Kidney glomerular epithelial cell (primary cell): ENCODE measurements at places on chromosomes 1 and 21.

GRCh38 chr1:235093013-235093695, 35.5 kb downstream of the TOMM20 start:
- no peak for DNase-seq

GRCh38 chr1:60923389-60924087, 158.8 kb upstream of the NFIA start:
- no peak for DNase-seq

DNA sequence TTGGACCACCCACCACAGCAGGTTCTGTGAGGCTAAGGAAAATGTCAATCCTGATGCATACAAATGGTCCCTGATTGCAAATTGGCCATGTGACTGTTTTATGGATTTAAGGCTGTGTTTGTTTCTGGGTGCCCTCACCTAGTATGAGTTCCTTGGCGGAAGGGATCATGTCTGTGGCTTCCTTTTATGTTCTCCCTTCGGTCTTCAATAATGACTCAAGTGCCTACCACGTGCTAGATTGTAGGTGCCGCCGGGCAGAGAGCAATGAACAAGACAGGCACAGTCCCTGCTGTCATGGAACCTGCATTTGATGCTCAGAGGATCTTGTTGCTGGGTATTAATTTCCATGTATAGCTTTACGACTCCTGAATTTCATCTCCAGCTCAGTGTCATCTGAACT, 9.8 kb upstream of the VWA5B1 start:
- no peak for DNase-seq

DNA sequence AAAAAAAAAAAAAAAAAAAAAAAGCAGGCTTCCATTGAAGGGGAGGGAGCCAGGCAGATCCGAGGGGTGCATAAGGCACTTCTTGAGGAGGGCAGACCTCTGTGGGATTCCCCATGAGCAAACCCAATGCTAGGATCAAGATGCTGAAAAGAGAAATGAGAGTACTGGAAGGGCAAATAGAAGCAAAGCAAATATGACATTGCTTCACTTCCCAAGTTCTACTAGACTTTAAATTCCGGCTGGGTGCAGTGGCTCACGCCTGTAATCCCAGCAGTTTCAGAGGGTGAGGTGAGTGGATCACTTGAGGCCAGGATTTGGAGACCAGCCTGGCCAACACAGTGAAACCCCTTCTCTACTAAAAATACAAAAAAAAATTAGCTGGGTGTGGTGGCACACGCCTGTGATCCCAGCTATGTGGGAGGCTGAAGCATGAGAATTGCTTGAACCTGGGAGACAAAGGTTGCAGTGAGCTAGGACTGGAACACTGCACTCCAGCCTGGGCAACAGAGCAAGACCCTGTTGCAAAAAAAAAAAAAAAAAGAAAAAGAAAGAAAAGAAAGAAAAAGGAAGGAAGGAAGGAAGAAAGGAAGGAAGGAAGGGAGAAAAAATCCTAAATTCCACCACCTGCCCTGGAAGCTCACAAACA, 23.1 kb upstream of the PALMD start:
- no peak for DNase-seq

GRCh38 chr1:3101124-3101939, 32.3 kb downstream of the PRDM16 start:
- DNase-seq = no peak

DNA sequence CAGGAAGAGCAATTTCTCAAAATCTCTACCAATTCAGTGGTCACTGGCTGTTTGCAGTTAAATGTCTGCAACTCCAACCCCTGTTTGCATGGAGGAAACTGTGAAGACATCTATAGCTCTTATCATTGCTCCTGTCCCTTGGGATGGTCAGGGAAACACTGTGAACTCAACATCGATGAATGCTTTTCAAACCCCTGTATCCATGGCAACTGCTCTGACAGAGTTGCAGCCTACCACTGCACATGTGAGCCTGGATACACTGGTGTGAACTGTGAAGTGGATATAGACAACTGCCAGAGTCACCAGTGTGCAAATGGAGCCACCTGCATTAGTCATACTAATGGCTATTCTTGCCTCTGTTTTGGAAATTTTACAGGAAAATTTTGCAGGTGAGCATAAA, 167.2 kb downstream of the CRB1 start:
- no peak for DNase-seq

- peak; percentile 60 for DNase-seq
Measured at GRCh38 chr1:238409932-238410331, 519.2 kb upstream of the ZP4 start.

- no peak for DNase-seq
Measured at GRCh38 chr1:167149793-167150491, 56.1 kb downstream of the STYXL2 start.

GRCh38 chr1:94989398-94989797, 62.5 kb upstream of the CNN3 start:
- no peak for DNase-seq

GRCh38 chr1:23196627-23197328, 20.5 kb downstream of the HTR1D start:
- peak; percentile 96 for DNase-seq

GRCh38 chr1:201396861-201397464, 2.2 kb downstream of the LAD1 start:
- peak; percentile 91 for DNase-seq

- peak; percentile 52 for DNase-seq
Measured at GRCh38 chr1:223844787-223845036, 1.0 kb downstream of the TP53BP2 start.

GRCh38 chr1:165861911-165862310, 34.5 kb downstream of the UCK2 start:
- no peak for DNase-seq

- no peak for DNase-seq
Measured at GRCh38 chr1:166927701-166928100, 47.6 kb downstream of the ILDR2 start.

- no peak for DNase-seq
Measured at GRCh38 chr1:91548376-91549040, 47.9 kb downstream of the CDC7 start.

- DNase-seq = no peak
Measured at GRCh38 chr1:156483397-156483796, 17.2 kb downstream of the MEF2D start.

DNA sequence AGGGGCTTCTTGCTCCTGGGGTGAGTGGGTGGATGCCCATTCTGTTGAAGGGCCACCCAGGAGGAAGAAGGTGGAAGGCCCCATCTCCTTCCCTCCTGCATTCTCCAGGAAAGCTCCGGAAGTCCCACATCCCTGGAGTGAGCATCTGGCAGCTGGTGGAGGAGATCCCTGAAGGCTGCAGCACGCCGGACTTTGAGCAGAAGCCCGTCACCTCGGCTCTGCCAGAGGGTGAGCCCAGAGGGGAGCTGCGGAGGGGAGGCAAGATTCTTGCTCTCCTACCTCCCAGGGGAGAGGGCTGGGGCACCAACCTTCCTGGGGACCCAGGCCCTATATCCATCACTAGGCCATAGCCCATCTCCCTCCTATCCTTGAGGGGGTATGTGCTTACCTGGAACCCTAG, 3.4 kb downstream of the IGFN1 start:
- no peak for DNase-seq

DNA sequence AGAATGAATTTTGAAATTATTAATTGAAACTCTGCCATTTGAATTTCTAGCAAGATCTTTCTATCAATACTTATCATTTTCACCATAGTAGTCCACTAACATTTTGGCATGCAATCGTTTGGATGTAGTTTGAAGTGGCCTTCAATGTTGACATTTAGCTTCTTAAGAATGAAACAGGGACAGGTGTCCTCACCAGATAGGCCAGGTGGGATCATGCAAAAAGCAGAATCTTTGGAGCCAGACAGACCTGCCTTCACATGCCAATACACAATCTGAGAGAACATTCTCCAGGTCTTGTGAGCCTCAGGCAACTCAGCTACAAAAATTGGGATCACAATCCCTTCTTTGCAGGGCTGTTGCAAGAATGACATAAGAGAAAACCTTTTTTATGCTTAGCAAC, 18.3 kb upstream of the HSPA13 start:
- DNase-seq = no peak

DNA sequence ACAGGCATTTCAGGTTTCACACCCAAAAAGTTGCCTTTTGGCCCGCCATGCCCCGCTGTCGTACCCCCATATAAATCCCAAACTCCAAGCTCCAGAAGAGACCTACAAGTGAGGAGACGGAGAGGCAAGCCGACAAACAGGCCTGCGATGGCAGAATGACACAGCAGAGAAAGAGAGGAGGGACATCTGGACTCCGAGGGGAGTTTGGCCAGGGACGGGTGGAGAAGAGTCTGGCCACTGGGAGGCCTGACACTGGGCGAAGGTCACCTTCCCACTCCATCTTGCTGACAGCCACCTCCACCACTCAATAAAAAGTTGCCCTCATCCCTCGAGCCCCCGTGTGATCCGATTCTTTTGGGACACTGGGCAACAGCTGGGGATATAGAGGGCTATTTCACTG, 1.9 kb upstream of the CFH start:
- DNase-seq = no peak

- no peak for DNase-seq
Measured at GRCh38 chr1:15075817-15076216, 77.7 kb upstream of the TMEM51 start.

- no peak for DNase-seq
Measured at GRCh38 chr1:20187813-20188454, 1.6 kb upstream of the PLA2G2C start.

GRCh38 chr21:26844258-26845065, 747 bp downstream of the ADAMTS1 start:
- DNase-seq = no peak

- no peak for DNase-seq
Measured at GRCh38 chr1:6218375-6219164, 12.7 kb downstream of the RNF207 start.

DNA sequence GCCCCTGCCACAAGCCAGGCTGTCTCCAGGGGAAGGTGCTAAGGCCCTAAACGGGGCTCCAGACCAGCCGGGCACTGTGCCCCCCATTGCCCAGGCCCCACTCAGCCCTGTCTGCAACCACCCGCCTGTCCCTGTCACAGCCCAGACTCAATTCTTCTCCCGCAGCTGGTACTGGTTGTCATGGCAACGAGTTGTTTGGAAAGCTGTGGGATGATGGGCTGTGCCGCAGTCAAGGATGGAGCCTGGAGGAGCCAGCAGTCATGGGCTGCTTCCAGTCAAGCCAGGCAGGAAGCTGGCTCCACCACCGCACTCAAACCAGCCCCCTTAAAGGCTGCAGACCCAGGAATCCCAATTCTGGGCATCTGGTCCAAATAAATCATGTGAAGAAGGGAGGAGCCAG, 4.2 kb downstream of the SPOCD1 start:
- DNase-seq = no peak

DNA sequence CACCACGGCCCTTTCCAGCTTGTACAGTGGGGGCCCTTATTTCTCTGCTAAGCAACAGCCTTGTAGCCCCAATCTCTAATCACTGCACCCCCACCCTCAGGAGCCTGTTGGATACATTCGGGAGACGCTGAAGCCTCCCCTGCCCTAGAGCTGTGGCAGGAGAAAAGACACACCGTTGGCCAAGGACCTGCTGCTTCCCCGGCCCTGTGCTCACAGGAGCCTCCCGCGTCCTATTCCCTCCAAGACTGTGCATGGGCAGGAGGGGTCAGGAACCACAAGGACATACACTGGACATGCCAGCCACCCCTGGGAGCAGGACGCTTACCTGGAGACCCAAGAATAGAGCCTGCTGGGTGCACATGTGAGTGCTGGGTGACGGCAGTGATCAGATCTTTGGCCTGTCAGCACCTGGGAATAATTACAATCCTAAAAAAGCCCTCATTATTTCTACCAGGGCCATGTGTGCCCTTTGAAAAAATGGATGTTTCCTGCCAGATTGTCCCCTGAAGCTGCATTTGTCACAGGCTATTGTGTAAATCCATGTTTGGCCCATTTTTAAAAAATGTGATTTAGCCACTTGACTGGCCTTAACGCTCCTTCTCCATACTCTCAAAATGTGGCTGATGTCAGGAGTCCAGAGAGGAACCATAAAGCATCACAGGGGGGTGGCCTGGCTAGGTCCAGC, 590.6 kb downstream of the MATN1 start:
- DNase-seq = no peak

GRCh38 chr1:197081117-197081753, 14.2 kb upstream of the F13B start:
- DNase-seq = no peak

DNA sequence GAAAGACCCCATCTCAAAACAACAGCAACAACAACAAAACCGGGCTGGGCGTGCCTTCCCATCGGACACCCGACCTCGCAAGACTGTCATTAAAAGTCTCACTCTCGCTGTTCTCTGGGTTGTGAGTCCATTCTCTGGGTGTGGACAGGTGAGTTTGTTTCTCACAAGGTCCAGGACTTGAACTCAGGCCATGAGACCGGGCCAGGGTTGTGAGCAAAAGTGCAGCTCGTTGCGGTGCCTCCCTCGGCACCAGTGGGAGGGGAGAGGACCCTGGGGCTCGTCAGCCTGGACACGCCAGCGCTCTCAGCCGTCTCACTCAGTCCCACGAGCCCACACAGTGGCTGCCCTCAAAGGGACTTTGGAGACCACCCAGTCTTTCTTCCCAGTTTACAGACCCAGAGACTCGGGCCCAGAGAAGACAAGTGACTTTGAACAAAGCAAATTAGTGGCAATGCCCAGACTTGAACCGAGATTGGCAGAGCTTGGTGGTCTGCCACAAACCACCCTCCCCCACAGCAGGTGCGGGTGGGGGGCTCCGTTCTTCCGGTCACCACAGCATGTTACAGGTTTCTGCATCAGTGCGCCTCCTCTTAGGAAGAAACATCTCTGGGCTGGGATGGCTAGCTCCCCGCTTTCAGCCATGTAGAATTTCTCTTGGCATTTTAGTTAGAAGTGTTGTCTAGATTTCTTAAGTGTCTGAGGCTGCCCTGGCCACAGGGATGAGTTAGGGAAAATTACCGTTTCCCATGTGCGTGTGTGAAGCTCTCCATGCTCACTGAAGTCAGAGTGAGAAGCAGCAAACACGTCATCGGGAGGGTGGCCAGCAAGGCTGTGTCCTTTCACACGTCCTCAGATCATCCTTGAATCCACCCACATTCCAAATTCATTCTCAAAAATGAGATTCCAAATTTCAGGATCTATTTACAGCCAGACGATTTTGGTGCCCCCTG, 28.3 kb downstream of the LRRC3 start:
- no peak for DNase-seq

GRCh38 chr1:37485902-37486679, 11.7 kb downstream of the ZC3H12A start:
- no peak for DNase-seq

DNA sequence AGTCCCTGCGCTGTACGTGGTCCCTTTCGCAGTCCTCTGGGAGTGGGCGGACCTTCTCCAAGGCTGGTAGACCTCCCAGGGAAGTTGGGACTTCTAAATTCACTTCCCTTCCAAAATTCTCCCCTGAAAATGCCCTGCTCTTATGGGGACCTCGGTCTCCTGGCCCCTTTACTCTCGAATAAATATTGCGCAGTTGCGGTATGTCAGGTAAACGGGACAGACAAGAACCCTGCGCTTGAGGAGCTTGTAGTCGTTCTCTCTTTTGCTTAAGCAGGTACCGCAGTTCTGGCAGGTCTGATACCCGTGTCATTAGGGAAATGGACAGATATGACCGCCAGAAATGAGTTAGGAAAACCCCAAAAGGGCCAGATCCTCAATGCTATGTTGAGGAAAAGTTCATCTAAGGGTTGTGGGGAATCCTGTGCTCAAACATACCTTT, 561 bp downstream of the KIF2C start:
- no peak for DNase-seq

GRCh38 chr21:29739176-29739575, 200.6 kb downstream of the GRIK1 start:
- no peak for DNase-seq

GRCh38 chr1:237492359-237492758, 398.4 kb downstream of the ZP4 start:
- DNase-seq = no peak
